ENCODE measurements at places on chromosomes 7 and 10. TPM values are rescaled to one million over a fixed set of nuclear protein-coding genes. Genes with fewer than 3 reads are reported as not detected.

GRCh38 chr7:17721736-17722285 is 218.5 kb downstream of the SNX13 start:
- DNase-seq: no peak

MPP7 gene
- total RNA-seq: 124 TPM

DNA sequence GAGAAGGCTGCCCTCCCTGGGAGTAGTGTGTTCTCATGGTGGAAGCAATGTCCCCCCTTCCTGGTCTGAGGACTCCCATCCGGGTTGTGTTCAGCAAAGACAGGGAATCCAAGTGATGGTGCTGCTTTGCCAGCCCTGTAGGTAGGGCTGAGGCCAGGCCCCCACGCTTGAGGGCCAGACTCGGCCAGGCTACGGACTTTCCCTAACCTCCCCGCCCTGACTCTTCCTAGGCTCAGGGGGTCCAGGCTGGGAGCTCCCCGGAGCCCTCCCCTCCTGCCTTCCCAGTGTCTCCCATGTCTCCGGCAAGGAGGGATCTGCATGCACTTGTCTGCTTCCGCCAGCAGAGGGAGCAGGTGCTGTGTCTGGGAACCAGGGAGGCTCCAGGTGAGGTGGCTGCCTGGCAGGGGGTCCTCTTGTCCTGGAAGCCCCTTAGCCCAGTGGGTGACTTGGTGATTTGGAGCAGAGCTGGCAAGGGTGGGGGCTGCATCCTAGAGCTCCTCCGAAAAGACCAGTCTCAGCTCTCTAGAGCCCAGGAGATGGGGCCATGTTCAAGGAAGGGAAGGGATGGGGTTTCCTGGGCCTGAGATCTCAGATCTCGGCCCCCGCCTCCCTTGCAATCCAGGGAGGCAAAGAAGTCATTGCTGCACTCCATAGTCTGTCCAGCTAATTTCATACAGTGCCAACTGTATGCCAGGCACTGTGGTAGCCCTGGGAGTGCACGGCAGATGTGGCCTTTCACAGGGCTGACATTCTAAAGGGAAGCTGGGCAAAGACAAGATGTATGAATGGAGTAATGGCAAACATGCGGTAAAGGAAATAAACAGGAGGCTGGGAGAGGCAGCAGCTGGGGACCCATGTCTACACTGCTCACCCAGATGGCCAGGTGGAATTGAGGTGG is 20.3 kb upstream of the SFRP5 start:
- DNase-seq: peak; percentile 48

- peak; percentile 48 for DNase-seq
Observed at GRCh38 chr7:134140889-134141867, 14.0 kb downstream of the LRGUK start.

DNA sequence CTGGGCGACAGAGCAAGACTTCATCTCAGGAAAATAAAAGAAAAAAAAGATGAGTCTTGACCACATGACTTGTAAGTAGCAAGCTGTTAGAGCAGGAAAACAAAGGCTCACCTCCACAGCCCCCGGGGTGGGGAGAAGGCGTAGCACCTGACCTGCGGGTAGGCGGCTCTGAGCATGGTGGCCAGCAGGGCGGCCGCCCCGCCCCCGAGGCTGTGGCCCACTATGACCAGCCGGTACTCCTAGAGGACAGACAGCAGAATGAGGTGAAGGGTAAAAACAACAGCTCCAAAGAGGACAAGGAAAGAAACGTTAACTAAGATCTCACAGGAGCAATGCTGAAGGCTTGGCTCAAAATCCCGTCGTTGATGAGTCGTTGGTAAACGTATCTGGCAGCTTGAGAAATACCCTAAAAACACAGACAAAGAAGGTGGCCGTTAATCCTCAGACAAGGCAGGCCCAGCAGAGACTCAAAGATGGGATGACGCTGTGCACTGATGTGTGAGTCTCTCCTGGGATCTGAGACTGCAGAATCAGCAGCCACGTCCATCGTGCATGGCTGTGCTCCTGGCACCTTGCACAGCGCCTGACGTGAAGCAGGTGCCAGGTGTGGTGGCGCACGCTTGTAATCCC is 31.1 kb downstream of the DAGLB start:
- peak; percentile 66 for DNase-seq

DNA sequence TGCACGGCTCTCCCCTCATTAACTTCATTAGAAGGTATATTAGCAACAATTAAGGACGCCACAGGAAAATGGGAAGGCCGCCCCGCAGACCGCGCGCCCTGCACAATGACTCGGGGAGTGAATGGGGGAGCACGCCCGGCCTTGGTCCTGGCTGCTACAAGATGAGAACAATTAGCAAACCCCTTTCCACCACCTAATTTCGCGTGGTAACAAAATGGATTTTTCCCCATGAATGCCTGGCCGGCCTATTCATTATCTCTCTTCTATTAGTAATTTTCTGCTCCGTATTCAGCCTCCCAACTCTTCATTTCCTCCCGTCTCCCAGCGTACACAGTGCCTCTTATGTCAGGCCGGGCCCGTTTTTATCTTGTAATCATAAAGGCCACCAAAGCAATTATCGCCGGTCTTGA is 346.9 kb downstream of the DNAJB6 start:
- DNase-seq: no peak

CCT6A gene
- total RNA-seq: 538 TPM

DNA sequence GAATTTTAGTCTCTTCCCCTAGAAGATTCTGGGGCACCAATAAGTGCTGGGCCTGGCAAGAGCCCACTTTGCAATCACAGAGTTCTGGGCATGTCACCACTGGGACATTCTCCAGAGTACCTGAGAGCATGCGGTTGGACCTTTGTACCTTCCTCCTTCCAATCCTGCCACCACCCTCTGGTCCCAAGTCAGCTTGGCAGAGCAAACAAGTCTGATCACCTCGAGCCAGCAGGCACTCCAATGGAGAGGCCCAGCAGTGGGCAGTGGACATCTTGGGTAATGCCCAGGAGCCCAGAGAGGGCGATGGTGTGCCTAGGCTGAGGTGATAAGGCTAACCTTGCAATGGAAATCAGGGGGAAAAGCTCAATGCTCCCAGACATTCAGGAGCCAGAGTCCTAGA is 43.4 kb downstream of the SH3PXD2A start:
- DNase-seq: no peak

All from A172 (cell line).